Lower lobe of right lung (tissue), 2 donors: ENCODE measurements at places on chromosomes 11 and 22.

DNA sequence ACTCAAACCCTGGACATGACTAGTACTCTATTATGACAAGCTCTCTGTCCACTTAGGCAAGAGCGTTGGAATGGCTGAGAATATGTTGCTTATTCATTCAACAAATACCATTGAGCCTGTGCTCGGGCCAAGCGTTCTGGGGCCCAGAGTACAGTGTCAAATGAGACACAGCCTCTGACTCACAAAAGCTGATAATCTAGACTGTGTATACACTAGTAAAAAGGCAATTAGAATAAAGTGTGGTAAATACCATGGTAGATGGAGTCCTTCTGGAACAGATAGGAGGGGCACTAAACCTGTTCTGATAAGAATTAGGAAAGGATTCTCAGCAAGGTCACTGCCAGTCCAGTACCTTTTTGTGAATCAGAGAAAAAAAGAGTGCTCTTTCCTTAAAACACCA lies 24.7 kb downstream of the KCNE3 start:
- DNase-seq = no peak

GRCh38 chr11:127670374-127671119 lies 670.0 kb upstream of the KIRREL3 start:
- DNase-seq = no peak

DNA sequence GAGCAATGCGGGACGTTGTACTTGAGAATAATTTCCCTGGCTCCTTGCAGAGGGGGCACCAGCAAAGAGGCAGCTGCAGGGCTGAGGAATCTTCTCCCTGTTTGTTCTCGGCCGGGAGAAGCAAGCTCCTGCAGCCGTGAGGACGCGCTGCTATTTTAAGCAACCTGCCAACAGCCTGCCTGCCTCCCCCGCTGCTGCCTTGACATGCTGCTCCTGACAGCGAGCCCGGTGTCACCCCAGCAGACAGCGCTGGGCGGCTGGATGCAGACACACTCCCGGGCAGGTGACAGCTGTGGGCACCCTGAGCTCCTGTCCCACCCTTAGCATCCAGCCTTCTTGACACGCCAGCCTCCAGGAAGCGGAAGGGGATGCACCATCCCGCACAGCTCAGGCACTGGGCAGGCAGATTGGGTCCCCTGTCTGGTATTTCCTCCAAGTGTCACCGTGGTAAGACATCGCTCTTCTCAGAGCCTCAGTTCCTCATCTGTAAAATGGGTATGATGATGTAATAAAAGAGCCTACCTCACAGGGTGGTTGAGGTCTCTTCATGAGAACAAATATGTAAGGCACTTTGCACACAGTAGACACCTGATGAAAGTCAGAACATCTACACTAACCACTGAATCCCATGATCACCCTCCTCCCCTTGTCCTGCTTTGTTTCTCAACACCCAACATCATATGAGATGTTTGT lies 530.6 kb downstream of the MN1 start:
- no peak for DNase-seq

DNA sequence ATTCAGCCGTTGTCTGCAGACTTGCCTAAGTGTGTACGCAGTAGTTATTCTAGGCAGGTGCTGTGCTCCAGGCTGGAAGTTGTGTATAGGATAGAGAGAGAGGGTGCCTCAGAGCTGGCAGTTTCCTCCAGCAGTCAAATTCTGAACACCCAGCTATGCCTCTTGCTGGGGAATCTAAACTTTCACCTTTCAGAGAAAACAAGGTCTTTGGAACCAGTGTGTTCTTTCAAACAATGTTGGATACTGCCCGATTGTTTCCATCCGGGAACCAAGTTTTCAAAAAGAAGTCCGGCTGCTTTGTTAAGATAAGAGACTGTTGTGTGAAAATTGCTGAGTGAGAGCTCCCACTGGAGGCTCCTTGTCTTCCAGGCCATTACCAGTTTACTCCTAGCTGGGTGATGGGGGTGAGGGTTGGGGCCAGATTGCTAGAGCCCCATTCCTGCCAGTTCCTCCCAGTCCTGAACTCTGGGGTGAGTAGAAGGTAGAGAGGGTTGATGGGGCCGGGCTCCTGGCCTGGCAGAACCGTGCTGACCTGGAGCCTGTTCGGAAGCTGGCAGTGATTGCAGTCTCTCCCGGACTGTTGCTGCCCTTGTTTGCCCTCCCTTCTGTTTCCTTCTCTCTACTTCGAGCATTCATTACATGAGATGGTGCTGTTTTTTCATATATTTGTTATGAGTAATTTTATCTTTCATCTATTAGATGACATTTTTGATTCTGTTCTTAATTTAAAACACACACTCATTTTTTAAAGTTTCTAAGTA lies 150.2 kb downstream of the TEAD1 start:
- DNase-seq = no peak

- no peak for DNase-seq
Measured at GRCh38 chr22:39773503-39773902, 120.1 kb downstream of the ENTHD1 start.

DNA sequence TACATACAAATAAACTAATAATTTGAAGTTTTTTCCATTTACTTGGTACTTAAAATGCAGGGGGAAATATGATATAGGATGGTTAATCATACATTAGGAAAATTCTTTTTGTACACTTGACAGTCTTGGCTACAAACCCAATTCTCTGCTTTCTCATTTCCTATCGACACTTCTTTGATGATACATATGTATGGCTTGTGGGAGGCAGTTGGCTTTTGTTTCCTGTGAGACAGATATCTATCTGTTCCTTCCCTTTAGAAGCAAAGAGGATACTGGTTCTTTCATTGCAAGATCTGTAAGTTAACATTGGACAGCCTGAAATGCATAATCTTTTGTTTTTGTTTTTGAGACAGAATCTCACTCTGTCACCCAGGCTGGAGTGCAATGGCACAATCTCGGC lies 47.9 kb upstream of the ADORA2A start:
- no peak for DNase-seq

DNA sequence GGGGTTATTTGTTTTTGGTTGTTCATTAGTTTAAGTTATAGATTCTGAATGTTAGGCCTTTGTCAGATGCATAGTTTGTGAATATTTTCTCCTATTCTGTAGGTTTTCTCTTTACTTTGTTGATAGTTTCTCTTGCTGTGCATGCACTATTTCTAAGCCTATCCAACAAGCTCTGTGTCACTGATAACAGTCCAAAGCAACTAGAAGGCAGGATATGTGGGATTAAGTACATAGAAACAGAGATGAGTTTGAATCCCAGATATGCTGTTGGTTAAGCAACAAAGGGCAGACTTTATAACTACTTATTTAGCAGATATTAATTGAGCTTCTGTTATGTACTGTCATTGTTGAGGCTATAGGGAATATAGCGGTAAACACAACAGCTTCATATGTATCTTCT lies 390.4 kb downstream of the INSC start:
- no peak for DNase-seq

- no peak for DNase-seq
Measured at GRCh38 chr11:100188137-100188783, 498.8 kb upstream of the ARHGAP42 start.

- no peak for DNase-seq
Measured at GRCh38 chr11:19970944-19971343, 189.3 kb downstream of the DBX1 start.

GRCh38 chr22:20092477-20092854 lies 12.4 kb downstream of the DGCR8 start:
- peak; percentile 34 for DNase-seq

DNA sequence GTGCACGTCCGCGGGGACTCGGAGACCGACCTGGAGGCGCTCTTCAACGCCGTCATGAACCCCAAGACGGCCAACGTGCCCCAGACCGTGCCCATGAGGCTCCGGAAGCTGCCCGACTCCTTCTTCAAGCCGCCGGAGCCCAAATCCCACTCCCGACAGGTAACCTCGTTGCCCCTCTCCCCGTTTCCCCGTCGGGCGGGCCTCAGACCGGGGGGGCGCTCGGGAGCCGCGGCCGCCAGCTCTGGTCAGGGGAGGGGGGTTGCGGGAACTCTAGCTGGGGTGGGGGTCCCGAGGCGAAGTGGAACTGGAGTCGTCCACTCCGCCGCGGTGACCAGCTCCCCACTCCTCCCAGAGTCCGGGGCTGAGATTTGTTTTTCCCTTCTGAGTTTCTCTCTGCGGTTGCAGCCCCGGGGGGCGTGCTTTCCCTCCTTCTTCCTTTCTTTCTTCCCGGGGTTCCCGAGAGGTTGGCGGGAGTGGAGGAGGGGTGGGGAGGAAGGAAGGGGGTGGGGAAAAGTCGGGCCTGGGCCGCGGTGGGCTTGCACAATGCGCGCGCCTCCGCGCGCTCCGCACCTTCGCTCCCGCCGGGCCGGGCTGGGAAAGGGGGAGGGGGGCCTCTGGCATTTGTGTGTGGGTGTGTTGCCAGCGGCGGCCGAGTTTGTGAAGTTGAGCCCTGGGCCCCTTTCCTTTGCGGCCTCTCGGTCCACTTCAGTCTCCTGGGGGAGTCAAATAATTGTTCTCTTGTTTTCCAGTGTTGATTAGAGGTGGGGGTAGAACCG lies 952 bp downstream of the YAP1 start:
- DNase-seq = peak; percentile 85

- peak; percentile 49 for DNase-seq
Measured at GRCh38 chr11:9529334-9529650, 44.2 kb upstream of the WEE1 start.

- DNase-seq = no peak
Measured at GRCh38 chr22:18987765-18988164, 51.7 kb upstream of the PRODH start.

DNA sequence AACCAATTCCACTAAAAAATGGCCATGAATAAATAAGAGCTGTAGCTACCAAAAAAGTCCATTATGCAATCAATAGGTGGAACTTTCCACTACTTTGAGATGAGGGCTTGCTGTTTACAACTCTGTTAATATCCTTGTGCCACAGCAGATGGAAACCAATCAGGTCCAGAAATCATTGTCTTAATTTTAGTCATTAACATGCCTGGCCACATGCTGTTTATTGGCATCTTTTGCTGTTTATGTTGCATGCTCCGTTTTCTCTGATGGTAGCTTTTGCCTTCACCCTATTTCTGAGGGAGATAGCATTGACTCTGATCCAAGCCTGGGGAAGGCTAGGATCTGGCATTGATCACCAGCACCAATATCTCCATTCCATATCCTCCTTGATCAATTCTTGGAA lies 192.9 kb upstream of the SEZ6L start:
- DNase-seq = no peak

DNA sequence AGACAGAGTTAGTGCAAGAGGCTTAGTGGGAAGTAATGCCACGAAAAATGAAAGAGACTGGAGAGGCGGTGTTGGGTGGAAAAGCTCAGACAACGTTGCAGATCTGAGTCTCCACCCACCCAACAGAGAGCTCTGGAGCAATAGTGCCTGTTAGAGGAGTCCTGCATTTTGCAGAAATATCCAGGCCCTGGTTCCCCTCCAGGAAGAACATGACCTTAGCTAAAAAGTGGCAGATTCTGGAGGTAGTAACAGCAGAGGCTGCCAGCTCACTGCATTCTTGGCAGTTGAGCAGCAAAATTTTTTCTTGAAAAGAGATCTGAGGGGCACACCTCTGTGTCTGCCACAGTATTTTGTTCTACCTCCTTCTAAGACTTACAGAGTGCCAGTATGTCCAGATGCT lies 27.7 kb upstream of the BIRC3 start:
- DNase-seq = no peak

DNA sequence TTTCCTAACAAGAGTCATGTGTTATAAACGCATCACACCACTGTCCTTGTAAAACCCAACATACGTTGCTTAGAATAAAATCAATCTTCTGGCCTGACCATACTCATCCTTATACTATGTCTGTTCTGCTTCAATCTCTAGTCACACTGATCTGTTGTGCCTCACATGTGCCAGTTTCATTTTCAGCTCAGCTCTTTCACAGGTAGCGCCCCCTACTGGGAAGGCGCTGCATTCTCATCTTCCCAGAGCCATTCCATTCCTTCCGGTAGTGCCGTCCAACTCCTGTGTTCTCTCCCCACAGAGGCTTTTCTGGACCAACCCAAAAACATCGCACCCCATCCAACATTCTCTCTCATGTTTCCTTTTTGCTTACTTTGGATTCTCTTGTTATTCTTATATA lies 22.2 kb downstream of the CASP5 start:
- peak; percentile 50 for DNase-seq

DNA sequence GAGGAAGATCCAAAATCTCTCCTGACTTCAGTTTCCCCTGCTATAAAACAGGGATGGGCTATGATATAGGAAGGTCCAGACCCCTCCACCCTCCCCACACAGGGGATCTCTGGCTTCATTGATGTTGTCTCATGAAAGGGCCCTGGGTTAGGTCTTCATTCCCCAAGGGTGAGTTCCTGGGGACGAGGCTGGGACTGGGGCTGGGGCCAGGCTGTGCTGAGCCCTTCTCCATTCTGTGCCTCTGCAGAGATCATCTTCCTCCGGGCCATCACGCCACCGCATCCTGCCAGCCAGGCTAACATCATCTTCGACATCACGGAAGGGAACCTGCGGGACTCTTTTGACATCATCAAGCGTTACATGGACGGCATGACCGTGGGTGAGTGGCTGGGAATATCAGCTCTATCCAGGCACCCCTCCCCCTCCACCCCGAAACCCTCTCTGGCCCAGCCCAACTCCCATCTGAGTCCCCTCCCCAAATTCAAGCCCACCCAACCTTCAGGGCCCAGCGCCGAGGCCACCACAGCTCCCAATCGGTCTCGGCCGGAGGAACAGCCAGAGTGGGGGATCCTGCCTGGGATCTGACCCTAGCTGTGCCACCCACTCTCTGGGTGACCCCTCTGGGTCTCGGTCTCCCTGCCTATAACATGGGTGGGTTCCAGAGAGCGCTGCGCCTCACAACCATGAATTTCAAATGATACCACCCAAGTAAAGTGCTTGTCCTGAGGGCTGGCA lies 74.2 kb downstream of the FBLN1 start:
- DNase-seq = no peak

- no peak for DNase-seq
Measured at GRCh38 chr11:35260342-35260985, 121.5 kb downstream of the CD44 start.

GRCh38 chr11:134745456-134745855 lies 333.4 kb upstream of the B3GAT1 start:
- no peak for DNase-seq

GRCh38 chr22:26949193-26949592 lies 291.8 kb downstream of the MIAT start:
- DNase-seq = no peak

DNA sequence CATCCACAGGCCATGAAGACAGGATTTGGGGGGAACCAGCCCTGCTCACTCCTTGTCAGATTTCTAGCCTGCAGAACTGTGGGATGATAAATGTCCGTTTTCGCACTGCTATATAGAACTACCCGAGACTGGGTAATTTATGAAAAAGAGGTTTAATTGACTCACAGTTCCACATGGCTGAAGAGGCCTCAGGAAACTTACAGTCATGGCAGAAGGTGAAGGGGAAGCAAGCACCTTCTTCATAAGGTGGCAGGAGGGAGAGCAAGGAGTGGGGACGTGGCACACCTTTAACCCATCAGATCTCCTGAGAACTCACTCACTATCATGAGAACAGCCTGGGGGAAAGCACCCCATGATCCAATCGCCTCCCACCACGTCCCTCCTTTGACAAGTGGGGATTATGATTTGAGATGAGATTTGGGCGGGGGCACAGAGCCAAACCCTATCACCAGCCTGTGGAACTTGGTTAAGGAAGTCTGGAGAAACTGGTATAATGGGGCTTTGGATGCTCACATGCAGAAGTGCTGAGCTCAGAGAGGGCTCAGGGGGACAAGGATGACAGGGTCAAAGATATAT lies 50.7 kb downstream of the MYEOV start:
- no peak for DNase-seq

- DNase-seq = no peak
Measured at GRCh38 chr11:86205421-86206336, 38.9 kb upstream of the EED start.

- DNase-seq = no peak
Measured at GRCh38 chr11:70548976-70549375, 150.6 kb downstream of the CTTN start.
